Camera-type eye (tissue), 1 donor: ENCODE measurements at places on chromosomes 2 and 18. TPM values are rescaled to one million over a fixed set of nuclear protein-coding genes. Genes with fewer than 3 reads are reported as not detected.

Gene NT5DC4
- total RNA-seq = 0.22 TPM

Gene SERPINB13
- 0.33 TPM for total RNA-seq

Gene APOB
- 0.11 TPM for total RNA-seq

Gene FAM124B
- total RNA-seq = 8.2 TPM

Gene CNDP1
- total RNA-seq = 9.9 TPM

Gene ACMSD
- not detected for total RNA-seq

Gene TMBIM1
- total RNA-seq = 56.5 TPM

Gene GNAL
- total RNA-seq = 17.5 TPM

Gene TWIST2
- 12.3 TPM for total RNA-seq

Gene ST6GAL2
- 74.9 TPM for total RNA-seq

Gene MCM6
- total RNA-seq = 28.8 TPM

Gene TM4SF20
- not detected for total RNA-seq

Gene MYO3B
- total RNA-seq = 9.1 TPM

Gene CRYBA2
- 1,526 TPM for total RNA-seq

Gene INHBB
- total RNA-seq = 25.7 TPM

Gene REG1B
- not detected for total RNA-seq

Gene ELOA2
- total RNA-seq = not detected

Gene SCYGR4
- not detected for total RNA-seq

Gene ALKAL2
- total RNA-seq = 6.8 TPM

Gene SMPD4
- 35.3 TPM for total RNA-seq

Gene PTPN4
- total RNA-seq = 129 TPM

Gene UGT1A10
- not detected for total RNA-seq

Gene RAB6C
- total RNA-seq = 0.44 TPM

Gene MATN3
- total RNA-seq = 0.93 TPM

Gene HOXD1
- total RNA-seq = 0.27 TPM

Gene EMILIN1
- total RNA-seq = 72.2 TPM

Gene MYO7B
- total RNA-seq = 0.60 TPM

Gene CNDP2
- 80.2 TPM for total RNA-seq

Gene NAT8
- total RNA-seq = not detected

Gene DSG3
- total RNA-seq = 3.1 TPM

Gene SCN1A
- total RNA-seq = 10.5 TPM

Gene CUL3
- total RNA-seq = 146 TPM

Gene CHST9
- total RNA-seq = 3.8 TPM

Gene CPO
- not detected for total RNA-seq

Gene CYBRD1
- total RNA-seq = 119 TPM

Gene L3MBTL4
- 10.8 TPM for total RNA-seq

Gene RGPD8
- total RNA-seq = 37.1 TPM

Gene OTOS
- not detected for total RNA-seq

Gene RPRD1A
- 125 TPM for total RNA-seq

Gene RAB27B
- total RNA-seq = 8.7 TPM

Gene HOXD8
- total RNA-seq = 2.1 TPM

Gene PLCL1
- 19.9 TPM for total RNA-seq

Gene KCNE4
- 17.8 TPM for total RNA-seq

Gene RAD51AP2
- total RNA-seq = 0.27 TPM

Gene NETO1
- total RNA-seq = 49.0 TPM

Gene FBXO36
- 6.3 TPM for total RNA-seq

Gene PCBP1
- total RNA-seq = 101 TPM

Gene TXNL1
- 71.1 TPM for total RNA-seq

Gene LIPG
- total RNA-seq = 20.2 TPM

Gene GLI2
- 7.8 TPM for total RNA-seq

Gene ERFE
- total RNA-seq = 1.4 TPM

Gene ARHGAP15
- 20.8 TPM for total RNA-seq

Gene SERPINB4
- not detected for total RNA-seq

Gene SLC23A3
- 1.3 TPM for total RNA-seq

Gene NLRC4
- total RNA-seq = 0.11 TPM
